ENCODE measurements at places on chromosomes 4 and X.

GRCh38 chrX:53580742-53581504, 105.6 kb downstream of the HUWE1 start:
- peak; percentile 37 for DNase-seq

DNA sequence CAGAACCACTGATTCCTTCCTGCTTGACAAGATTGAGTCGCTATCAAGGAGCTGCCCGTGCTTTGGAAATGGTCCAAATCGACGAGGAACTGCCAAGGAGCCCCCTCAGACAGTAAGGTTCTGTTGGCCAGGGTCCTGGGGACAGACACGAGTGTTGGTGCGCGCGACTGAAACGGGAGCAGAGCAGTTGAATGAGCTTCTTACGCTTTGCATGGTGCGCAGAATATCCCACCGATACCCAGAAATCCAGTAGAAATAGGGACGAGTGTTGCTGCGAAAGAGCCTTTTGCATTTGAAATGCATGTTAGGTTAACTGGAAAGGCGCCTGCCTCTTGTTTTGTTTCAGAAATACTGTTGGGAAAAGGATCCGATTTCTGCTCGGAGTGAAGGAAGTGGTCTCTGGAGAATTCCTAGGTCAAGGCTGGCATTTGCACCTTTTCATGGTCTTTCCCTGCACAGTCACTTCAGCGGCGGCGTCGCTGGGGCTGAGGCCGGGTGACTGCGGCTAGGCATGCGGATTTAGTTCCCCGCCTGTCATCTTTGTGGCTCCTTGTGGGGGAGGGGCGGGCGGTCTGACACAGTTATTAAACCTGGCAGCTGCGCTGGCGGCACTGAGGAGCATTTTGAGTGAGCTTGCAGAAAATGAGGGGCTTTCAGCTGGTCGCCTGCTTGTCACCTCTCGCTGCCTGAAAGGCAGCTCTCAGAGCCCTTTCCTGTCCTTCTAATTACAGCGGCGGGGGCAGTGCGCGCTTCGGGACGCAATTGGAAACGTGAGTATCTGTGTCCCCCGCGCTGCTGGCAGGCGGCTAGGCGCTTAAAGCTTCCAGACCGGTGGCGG, 51.5 kb upstream of the TRIM2 start:
- DNase-seq, result peak; percentile 56

DNA sequence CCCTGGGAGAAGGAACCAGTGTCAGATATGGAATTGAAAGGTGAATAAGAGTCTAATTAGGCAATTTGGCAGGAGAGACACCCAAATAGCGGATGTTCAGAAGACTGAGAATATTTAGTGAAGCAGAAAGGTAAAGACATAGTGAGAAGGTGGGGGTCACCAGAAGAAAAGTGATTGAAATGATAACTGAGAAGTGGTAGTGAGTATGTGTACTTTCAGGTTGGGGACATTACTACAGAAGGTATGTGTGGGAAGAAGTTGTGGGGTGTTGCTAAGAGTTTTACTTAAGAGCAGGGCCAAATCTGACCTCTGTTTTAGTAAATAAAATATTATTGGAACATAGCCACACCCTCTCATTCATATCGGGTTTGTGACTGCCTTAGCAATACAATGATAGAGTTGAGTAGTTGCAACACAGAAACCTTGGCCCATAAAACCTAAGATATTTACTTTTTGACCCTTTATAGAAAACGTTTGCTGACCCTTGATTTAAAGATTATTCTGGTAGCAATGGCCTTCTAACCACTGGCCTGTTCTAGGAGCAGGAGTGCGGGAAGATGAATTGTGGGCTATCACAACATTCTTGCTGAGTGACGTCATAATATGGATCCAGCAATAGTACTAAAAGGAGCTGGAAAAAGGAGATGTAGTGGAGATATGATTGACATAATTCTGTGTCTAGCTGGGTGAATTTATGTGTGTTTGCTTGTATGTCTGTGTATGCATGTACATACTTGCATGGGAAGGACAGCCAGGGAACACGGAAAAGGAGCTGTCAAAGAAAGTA, 115.3 kb downstream of the HS3ST1 start:
- no peak for DNase-seq

GRCh38 chr4:835148-836002, 9.4 kb upstream of the CPLX1 start:
- DNase-seq, result peak; percentile 83

- DNase-seq, result no peak
These were observed 524.9 kb downstream of the CENPC start for GRCh38 chr4:67020438-67020797.

DNA sequence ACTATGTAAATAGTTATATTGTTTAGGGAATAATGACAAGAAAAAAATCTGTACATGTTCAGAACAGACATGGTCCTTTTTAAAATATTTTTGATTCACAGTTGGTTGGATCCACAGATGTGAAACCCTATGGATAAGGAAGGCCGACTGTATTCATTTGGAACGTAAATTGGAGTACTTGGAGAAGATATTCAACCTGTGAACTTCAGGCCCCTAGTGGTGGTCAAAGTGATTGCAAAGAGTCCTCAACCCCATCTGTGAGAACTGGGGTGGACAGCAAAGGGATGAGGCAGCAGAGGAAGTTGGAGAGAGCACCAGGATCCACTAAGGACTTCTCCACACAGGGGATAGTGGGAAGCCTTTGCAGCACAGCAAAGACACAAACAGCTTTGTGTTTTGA, 6.2 kb upstream of the CXCL13 start:
- DNase-seq, result no peak

GRCh38 chr4:157096439-157096838, 20.5 kb downstream of the GLRB start:
- DNase-seq, result no peak

DNA sequence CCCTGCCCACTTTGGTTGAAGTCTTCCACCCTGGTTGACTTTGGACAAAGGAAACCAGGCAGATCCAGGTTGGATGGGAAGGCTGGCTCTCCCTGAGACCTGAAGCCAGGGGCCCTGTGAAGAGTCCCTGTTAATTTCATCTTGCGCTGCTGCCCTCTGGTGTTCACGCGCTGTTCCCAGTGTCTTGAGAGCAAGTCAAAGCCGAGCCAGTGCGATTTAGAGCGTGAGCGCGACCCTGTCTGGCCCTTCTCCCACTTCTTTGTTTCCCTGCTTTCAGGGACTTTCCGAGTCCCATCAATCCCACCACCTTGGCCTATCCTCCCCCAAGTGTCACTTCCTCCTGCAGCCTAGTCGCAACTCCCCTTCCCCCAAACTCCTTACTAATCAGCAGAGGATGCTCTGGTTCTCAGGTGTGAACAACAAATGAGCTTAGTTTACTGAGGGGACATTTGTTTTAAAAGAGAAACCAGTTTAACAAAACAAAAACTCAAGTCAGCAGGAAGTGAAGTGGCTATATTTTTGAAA, 25.8 kb upstream of the CHRNA9 start:
- DNase-seq, result peak; percentile 93

- no peak for DNase-seq
These were observed 983.1 kb upstream of the PABPC4L start for GRCh38 chr4:135184715-135185114.

DNA sequence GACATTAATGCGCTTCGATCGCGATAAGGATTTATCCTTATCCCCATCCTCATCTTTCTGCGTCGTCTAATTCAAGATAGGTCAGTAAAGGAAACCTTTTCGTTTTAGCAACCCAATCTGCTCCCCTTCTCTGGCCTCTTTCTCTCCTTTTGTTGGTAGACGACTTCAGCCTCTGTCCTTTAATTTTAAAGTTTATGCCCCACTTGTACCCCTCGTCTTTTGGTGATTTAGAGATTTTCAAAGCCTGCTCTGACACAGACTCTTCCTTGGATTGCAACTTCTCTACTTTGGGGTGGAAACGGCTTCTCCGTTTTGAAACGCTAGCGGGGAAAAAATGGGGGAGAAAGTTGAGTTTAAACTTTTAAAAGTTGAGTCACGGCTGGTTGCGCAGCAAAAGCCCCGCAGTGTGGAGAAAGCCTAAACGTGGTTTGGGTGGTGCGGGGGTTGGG, 528 bp upstream of the FGF2 start:
- DNase-seq, result no peak

DNA sequence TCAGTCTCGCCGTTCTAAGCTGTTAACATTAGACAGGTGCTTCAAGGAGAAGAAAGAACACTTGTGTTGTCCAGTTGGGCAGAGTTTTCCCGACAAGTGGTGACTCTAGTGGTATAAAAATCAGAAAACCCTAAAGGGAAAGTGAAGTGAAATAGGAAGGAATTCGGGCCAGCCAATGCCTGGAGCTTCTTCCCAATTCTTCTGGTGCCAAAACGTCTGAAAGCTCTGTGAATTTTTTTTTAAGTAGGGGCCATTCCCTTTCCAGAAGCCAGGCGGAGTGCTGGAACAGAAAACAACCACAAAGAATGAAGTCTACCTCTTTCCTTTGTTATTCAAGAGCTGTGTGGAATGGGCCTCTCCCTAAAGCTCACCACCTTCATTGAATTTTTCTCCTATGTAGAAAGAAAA, 43.1 kb upstream of the PPARGC1A start:
- DNase-seq, result no peak

GRCh38 chr4:117907646-117908045, 126.6 kb upstream of the NDST3 start:
- no peak for DNase-seq

GRCh38 chrX:19750028-19750782, 137.2 kb downstream of the SH3KBP1 start:
- DNase-seq, result no peak

DNA sequence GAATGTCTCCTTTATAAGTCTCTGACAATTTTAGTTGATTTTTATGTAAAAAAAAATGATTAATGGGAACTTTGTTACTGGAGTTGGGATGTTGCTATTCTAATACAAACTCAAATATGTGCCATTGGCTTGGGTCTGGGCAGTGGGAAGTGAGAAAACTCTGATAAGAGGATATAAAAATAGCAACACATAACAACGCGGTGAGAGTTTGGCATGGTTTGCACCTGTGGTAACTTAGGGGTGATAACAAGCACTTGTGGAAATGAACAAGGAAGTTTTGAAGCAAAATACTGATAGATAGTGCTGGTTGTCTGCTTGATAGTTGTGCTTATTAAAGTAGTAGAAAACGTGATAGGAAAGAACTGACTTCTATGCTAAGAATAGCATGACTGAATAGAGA, 743.3 kb upstream of the AGA start:
- peak; percentile 32 for DNase-seq

DNA sequence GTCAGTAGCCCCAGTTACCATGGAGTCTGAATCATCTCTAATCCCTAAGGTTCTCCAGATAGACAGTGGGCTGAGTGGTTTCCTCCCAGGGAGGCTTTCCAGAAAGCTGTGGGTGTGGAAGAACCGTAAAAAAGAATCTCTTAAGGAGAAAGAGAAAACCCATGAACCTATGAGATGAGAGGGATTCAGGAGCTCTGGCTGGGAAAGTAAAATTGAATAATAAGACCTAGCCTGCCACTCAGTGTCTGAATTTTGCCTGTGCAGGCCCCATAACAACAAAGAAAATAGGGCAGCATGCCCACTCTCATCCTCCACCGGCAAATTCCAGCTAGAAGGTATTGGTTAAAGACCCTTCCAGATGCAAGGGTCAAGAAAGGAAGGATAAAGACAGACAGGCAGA, 16.9 kb downstream of the AWAT2 start:
- no peak for DNase-seq

DNA sequence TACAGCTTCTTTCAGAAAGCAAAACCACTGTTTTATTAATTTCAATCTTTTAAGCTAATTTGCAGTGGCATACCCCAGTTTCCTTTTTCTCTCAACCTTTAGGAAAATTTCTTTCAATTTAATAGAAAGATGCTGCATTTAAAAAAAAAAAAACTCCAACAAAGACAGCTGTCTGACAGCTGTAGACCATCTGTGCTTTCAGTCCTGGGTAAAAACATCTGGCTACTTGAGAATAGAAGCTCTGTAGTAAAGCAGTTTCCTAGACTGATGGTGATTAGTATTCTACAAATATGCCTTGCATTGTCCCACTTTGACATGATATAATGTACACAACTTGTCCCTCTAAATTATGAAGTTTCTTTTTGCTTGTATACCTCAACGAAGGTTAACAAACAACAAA, 197.8 kb downstream of the EDA start:
- no peak for DNase-seq

DNA sequence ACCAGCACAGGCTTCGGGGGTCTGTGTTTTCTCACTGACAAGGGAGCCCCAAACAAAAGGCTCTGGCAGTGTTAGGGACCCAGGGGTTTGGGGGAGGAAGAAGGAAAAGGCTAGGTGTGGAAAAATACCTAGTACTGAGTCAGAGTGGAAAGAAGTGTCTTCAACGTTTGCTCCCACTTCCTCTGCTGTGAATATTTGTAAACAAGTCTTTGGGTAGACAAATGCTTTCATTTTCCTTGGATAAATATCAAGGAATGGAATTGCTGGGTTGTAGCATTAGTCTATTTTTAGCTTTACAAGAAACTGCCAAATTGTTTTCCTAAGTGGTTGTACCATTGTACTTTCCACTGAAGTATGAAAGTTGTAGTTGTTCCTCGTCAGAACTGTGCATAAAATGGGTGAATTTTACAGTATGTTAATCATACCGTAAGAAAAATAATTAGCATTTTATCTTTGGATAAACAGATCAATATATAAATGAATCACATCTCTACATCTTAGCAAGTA, 17.4 kb downstream of the COL4A5 start:
- no peak for DNase-seq

GRCh38 chr4:113335746-113336145, 286.3 kb downstream of the ANK2 start:
- no peak for DNase-seq

- DNase-seq, result no peak
These were observed 12.2 kb downstream of the SLITRK4 start for GRCh38 chrX:143623657-143624056.

DNA sequence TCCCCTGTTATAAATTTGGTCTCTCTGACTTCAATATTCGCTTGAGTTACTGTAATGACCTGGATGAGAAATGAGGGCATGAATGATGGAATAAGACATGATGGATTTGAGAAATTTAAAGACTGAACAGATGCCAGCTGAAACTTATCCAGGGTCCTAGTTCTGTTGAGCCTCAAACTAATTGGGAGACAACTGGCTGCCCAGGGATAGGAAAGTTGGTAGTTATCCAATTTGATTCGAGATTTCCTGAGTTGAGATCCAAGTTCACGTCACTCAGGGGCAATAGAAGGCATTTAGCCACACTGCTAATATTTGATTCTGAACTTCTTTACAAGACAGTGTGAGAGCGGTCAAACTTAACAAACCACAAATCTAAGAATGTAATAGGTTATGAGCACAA, 159.0 kb upstream of the CXCL13 start:
- no peak for DNase-seq

- DNase-seq, result no peak
These were observed 877 bp downstream of the JAKMIP1 start for GRCh38 chr4:6199422-6199921.

GRCh38 chr4:81031796-81032551, 1.5 kb downstream of the BMP3 start:
- DNase-seq, result no peak

GRCh38 chrX:44951572-44952067, 78.6 kb downstream of the KDM6A start:
- DNase-seq, result no peak

DNA sequence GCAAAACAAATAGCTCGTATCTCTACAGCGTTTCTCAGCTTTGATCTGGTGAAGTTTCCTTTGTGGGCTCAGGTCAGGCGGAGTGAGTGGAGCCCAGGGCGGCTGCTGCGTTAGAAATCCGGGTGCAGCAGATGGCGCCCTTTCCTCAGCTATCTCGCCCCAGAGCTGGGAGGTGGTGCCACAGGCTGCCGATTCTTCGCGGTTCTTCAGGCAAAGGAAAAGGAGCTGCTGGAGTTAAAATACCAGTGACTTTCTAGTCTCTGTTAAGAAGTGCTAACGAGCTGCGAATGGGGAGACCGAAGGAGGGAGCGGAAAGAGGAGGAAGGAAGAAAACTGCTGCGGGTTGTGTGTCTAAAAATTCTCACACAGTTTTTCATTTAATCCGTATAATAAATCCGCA, 114.6 kb downstream of the CPE start:
- DNase-seq, result peak; percentile 79

Measured in left ventricle myocardium superior (tissue), 1 donor.